K562 (cell line): ENCODE measurements at places on chromosomes 3 and 15.

DNA sequence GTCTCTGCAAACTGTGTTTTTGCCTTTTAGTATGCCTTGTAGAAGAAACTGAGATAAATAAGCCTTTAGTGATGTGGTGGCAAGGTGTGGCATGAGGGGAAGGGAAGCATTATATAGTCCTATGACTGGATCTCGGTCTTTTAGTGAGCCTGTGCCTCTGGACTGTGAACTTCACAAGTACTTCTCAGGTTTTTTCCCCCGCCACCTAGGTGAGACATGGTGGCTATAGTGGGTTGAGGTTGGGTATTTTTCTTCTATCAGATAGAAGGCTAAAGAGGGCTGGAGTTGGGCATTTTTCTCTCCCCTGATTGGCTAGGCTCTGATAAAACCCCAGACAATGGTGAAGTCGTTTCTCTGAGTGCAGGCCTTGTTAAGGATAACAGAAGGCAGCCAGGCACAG, 38.7 kb upstream of the ZFAND6 start:
- H3K36me3 ChIP-seq: no peaks in the 10 kb centered on the region
- no peaks in the 10 kb centered on the region for H3K27me3 ChIP-seq
- DNase-seq: no peak
- peaks cover 6% of the 10 kb centered on the region; the same call in 1 of the 2 replicates for H3K4me1 ChIP-seq
- no peak overlapping the region for H3K4me3 ChIP-seq
- no peak overlapping the region for H3K27ac ChIP-seq

GRCh38 chr3:133081016-133081415, 42.8 kb downstream of the TMEM108 start:
- H3K4me1 ChIP-seq: no peaks in the 10 kb centered on the region
- DNase-seq: no peak
- no peaks in the 10 kb centered on the region for H3K27me3 ChIP-seq
- no peak overlapping the region for H3K4me3 ChIP-seq
- H3K27ac ChIP-seq: no peak overlapping the region

DNA sequence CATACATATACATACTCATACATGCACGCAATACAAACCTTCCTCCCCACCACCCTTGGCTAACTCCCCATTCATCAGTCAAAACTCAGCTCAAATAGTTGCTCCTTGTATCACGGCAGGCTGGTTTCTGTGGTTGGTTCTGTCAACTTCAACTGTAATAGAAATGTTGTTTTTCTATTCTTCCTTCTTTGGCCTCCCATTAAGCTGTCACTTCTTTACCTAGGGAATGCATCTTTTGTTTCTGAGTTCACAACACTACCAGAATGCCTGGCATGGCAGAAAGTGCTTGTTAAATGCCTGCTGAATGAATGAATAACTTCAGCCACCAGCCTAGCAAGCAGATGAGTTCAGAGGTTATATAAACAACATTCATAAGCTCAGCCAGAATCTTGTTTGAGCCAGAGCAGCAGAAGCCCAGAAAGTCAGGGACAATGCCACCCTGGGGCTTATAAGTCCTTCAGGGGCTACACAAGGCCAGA, 63.1 kb downstream of the B3GALNT1 start:
- no peaks in the 10 kb centered on the region for H3K27me3 ChIP-seq
- no peaks in the 10 kb centered on the region for H3K36me3 ChIP-seq
- no peak overlapping the region for H3K27ac ChIP-seq
- no peak for DNase-seq

DNA sequence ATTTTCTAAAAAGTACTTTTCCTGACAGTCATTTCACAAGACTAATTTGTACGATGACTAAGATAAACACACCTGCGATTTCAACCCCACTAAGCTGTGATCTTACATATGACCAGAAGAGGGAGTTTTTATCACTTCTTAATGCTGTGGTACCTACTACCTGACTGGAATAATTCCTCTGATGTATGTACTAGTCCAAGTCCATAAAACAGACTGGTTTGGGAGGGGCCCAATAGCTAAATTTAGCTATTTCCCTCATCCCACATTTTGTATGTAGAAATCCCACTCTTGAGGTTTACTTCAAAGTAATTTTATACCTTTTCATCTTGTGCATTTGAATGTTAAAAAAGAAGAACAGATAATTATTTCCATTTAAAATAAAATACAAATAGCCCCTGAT, 49.7 kb upstream of the SCAANT1 start:
- no peak overlapping the region for H3K27ac ChIP-seq
- peaks cover 3% of the 10 kb centered on the region; the same call in 1 of the 2 replicates for H3K4me1 ChIP-seq
- no peak overlapping the region for H3K4me3 ChIP-seq
- no peaks in the 10 kb centered on the region for H3K27me3 ChIP-seq
- 0 out of 3 replicates have a peak, but pooled peaks cover 5% of the 10 kb centered on the region for H3K36me3 ChIP-seq

GRCh38 chr15:58217460-58217859, 79.3 kb downstream of the AQP9 start:
- peaks cover 2% of the 10 kb centered on the region; the same call in 2 of the 3 replicates for H3K4me1 ChIP-seq
- H3K4me3 ChIP-seq: no peak overlapping the region

- DNase-seq: no peak
- H3K4me1 ChIP-seq: peaks cover 3% of the 10 kb centered on the region; the same call in 1 of the 2 replicates
- no peak within 1 kb of the TSS for H3K27ac ChIP-seq
Observed at GRCh38 chr3:10505050-10505790, at the start of gene ATP2B2. Gene ATP2B2 (minus strand): TSS chr3:10505586. CDS start chr3:10449543, 56,043 bp downstream.

- peaks cover 34% of the 10 kb centered on the region for H3K4me1 ChIP-seq
- DNase-seq: peak; percentile 22
- H3K27ac ChIP-seq: peak overlapping the region; percentile 92
- H3K36me3 ChIP-seq: 0 out of 3 replicates have a peak, but pooled peaks cover 4% of the 10 kb centered on the region
Observed at GRCh38 chr3:152241142-152242017, 27.3 kb upstream of the MBNL1 start.

- H3K4me3 ChIP-seq: no peak overlapping the region
- H3K27ac ChIP-seq: no peak overlapping the region
- H3K27me3 ChIP-seq: peaks cover 57% of the 10 kb centered on the region
- no peaks in the 10 kb centered on the region for H3K36me3 ChIP-seq
- DNase-seq: peak; percentile 45
Observed at GRCh38 chr15:73318463-73319351, 50.1 kb downstream of the HCN4 start.

GRCh38 chr3:186746008-186746407, 28.8 kb downstream of the KNG1 start:
- DNase-seq: peak; percentile 43
- peaks cover 20% of the 10 kb centered on the region for H3K27me3 ChIP-seq
- no peak overlapping the region for H3K4me3 ChIP-seq
- H3K36me3 ChIP-seq: no peaks in the 10 kb centered on the region
- H3K4me1 ChIP-seq: peaks cover 5% of the 10 kb centered on the region; the same call in 1 of the 2 replicates

GRCh38 chr15:67228286-67228685, 26.2 kb downstream of the AAGAB start:
- H3K4me3 ChIP-seq: no peak overlapping the region
- H3K27me3 ChIP-seq: no peaks in the 10 kb centered on the region
- H3K36me3 ChIP-seq: peaks cover 58% of the 10 kb centered on the region
- DNase-seq: no peak

- H3K27me3 ChIP-seq: no peaks in the 10 kb centered on the region; the same call in 2 of the 3 replicates
- H3K4me3 ChIP-seq: no peak overlapping the region
- no peaks in the 10 kb centered on the region for H3K4me1 ChIP-seq
- no peak for DNase-seq
- no peaks in the 10 kb centered on the region for H3K36me3 ChIP-seq
- H3K27ac ChIP-seq: no peak overlapping the region
Observed at GRCh38 chr3:147360646-147361453, 45.5 kb downstream of the ZIC4 start.

GRCh38 chr15:34620814-34621213, 37.4 kb upstream of the GOLGA8B start:
- H3K4me3 ChIP-seq: no peak overlapping the region
- H3K36me3 ChIP-seq: no peaks in the 10 kb centered on the region
- H3K27ac ChIP-seq: no peak overlapping the region
- DNase-seq: no peak
- H3K4me1 ChIP-seq: no peaks in the 10 kb centered on the region; the same call in 1 of the 2 replicates

DNA sequence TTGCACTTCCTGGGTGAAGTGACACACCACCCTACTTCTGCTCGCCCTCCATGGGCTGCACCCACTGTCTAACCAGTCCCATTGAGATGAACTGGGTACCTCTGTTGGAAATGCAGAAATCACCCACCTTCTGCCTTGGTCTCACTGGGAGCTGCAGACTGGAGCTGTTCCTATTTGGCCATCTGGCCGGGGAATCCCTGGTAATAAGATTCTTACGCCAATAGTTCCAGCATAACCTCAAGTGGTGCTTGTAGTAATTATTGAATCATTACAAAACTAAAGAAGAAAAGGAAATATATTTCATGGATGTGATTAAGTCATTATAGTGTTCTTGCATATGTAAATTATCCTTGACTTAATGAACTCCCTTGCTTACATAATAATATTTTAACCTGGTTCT, 841.9 kb downstream of the CADM2 start:
- no peaks in the 10 kb centered on the region for H3K4me1 ChIP-seq
- no peak overlapping the region for H3K4me3 ChIP-seq
- no peaks in the 10 kb centered on the region for H3K27me3 ChIP-seq
- no peaks in the 10 kb centered on the region for H3K36me3 ChIP-seq
- DNase-seq: no peak

- no peak overlapping the region for H3K27ac ChIP-seq
- peaks cover 87% of the 10 kb centered on the region for H3K36me3 ChIP-seq
- H3K4me3 ChIP-seq: no peak overlapping the region
Observed at GRCh38 chr3:177045767-177046166, 151.5 kb downstream of the TBL1XR1 start.

GRCh38 chr3:194779729-194780224, 94.1 kb downstream of the FAM43A start:
- peaks cover 37% of the 10 kb centered on the region for H3K27me3 ChIP-seq
- no peak overlapping the region for H3K4me3 ChIP-seq
- no peaks in the 10 kb centered on the region for H3K4me1 ChIP-seq
- no peak for DNase-seq

DNA sequence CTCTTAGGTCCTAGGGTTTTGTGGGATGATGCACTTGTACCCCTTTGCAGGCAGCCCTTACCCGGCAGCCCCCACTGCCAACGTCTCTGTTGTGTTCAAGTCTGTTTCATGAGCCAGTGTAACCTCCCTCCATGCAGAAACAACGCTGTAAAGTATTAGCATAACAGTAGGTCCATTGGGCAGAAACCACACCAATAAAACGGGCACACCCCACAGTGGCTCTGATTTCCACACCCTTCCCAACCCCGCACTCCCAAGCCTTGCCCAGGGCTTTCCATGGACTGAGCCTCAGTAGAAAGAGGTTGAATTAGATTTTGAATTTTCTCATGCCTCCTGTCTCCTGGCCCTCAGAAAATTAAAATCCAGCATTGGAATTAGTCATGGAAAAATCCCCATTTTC, 124.5 kb downstream of the CACNA1D start:
- H3K27ac ChIP-seq: no peak overlapping the region
- no peaks in the 10 kb centered on the region for H3K4me1 ChIP-seq
- DNase-seq: no peak
- no peaks in the 10 kb centered on the region for H3K36me3 ChIP-seq
- H3K27me3 ChIP-seq: no peaks in the 10 kb centered on the region

- DNase-seq: no peak
- H3K36me3 ChIP-seq: no peaks in the 10 kb centered on the region
- no peak overlapping the region for H3K27ac ChIP-seq
- H3K4me1 ChIP-seq: peaks cover 3% of the 10 kb centered on the region; the same call in 1 of the 2 replicates
Observed at GRCh38 chr3:126341755-126342150, 15.5 kb downstream of the KLF15 start.

DNA sequence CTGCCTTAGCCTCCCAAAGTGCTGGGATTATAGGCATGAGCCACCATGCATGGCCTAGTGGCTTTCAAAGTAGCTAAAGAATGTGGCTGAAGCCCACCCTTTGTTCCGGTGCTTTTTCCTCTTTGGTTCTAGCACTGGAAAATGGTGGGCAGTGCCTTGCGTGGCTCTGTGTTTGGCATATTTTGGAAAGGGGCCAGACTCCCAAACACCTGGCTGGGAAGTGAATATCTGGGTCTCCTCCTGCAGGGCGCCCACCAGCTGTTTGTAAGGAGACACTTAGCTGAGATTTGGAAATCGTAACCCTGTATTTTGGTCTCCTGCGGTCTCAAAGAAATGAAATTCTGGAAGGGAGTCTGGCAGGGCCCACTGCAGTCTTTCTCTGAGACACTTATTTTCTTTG, 336.4 kb downstream of the IL20RB start:
- no peak for DNase-seq
- H3K4me3 ChIP-seq: no peak overlapping the region
- H3K27ac ChIP-seq: no peak overlapping the region
- no peaks in the 10 kb centered on the region for H3K36me3 ChIP-seq
- H3K27me3 ChIP-seq: no peaks in the 10 kb centered on the region

DNA sequence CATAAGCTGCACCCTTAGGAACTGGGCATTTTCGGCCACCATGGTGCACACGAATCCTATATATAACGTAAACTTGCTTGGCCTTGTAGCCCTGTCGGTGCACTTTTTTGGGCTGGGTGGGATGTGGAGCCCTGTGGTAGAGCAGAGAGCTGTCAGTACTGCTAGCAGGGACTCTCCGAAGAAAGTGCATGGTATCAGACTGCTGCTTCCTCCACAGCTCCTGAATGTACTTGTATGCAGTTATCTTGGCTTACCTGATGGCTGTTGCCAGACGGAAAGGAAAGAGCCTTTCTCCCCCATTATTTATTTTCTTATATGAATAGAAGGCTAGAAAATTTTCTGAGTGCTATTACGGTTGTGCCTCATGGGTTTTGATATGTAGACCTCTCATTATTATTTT, 8.4 kb downstream of the GALK2 start:
- H3K4me3 ChIP-seq: no peak overlapping the region
- H3K27ac ChIP-seq: peak overlapping the region; percentile 54; the same call in 1 of the 3 replicates
- H3K36me3 ChIP-seq: peaks cover 36% of the 10 kb centered on the region
- no peaks in the 10 kb centered on the region for H3K27me3 ChIP-seq
- peak; percentile 56 for DNase-seq
- H3K4me1 ChIP-seq: no peaks in the 10 kb centered on the region; the same call in 1 of the 2 replicates

- H3K36me3 ChIP-seq: no peaks in the 10 kb centered on the region
- no peak for DNase-seq
- no peak overlapping the region for H3K27ac ChIP-seq
- H3K27me3 ChIP-seq: peaks cover 5% of the 10 kb centered on the region
- no peaks in the 10 kb centered on the region for H3K4me1 ChIP-seq
Observed at GRCh38 chr3:11240496-11240895, 31.7 kb upstream of the ATG7 start.

DNA sequence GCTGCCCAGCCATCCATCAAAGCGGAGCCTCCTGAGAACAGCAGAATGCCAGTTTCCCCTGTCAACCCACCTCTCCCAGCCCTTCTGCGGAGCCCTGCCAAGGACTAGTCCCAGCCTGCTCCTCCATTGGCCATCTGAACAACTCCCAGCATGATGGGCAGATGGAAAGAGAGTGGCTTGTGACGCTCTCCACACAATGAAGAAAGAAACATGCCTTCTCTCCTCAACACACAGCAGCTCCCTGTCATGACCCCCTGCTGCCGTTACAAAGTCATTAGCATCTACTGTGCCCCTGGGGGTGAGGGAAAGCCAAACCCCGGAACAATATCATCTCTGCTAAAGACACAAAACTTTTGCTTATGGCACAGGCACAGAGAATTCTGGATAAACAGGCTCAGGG, 33.6 kb downstream of the MECOM start:
- 0 out of 2 replicates have a peak, but pooled peaks cover 5% of the 10 kb centered on the region for H3K27me3 ChIP-seq
- no peaks in the 10 kb centered on the region for H3K36me3 ChIP-seq
- H3K4me3 ChIP-seq: no peak overlapping the region
- DNase-seq: no peak
- no peaks in the 10 kb centered on the region for H3K4me1 ChIP-seq

GRCh38 chr3:30753766-30754165, 140.7 kb downstream of the GADL1 start:
- DNase-seq: no peak
- no peak overlapping the region for H3K27ac ChIP-seq
- no peaks in the 10 kb centered on the region for H3K27me3 ChIP-seq
- H3K4me3 ChIP-seq: no peak overlapping the region

GRCh38 chr3:107128946-107129345, 248.3 kb upstream of the CCDC54 start:
- no peaks in the 10 kb centered on the region; the same call in 1 of the 2 replicates for H3K4me1 ChIP-seq
- H3K27ac ChIP-seq: no peak overlapping the region
- no peaks in the 10 kb centered on the region for H3K36me3 ChIP-seq
- H3K27me3 ChIP-seq: no peaks in the 10 kb centered on the region
- DNase-seq: no peak
- no peak overlapping the region for H3K4me3 ChIP-seq
